ENCODE measurements at places on chromosomes 11 and 22.

- DNase-seq, result no peak
Observed at GRCh38 chr22:27804470-27805297, 3.1 kb upstream of the MN1 start.

- no peak for DNase-seq
Observed at GRCh38 chr11:71964641-71965040, 34.1 kb upstream of the IL18BP start.

GRCh38 chr22:42553475-42554361 lies at the start of gene SERHL2:
Gene SERHL2, plus strand, starts transcription at chr22:42553956. Its CDS starts 65 bp downstream, at chr22:42554021.
- DNase-seq, result peak; percentile 82

DNA sequence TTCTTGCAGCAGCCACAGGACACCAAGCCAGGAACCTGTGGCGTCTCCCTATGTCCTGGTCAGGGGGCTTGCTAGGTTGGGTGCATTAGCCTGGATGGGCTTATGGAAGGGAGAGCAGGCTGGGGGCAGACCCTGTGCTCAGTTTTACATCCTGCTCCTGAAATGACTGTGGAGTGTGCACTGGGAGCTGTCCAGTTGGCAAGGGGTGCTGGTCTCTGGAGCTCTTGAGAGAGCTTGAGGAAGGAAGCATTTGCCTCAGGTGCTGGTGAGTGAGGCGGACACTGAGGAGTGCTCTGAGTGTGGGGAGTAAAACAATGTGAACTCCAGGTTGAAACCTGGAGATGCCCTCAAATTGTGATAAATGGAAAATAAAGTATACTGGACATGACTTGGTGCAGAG lies 3.4 kb downstream of the SCGB1D4 start:
- DNase-seq, result no peak

DNA sequence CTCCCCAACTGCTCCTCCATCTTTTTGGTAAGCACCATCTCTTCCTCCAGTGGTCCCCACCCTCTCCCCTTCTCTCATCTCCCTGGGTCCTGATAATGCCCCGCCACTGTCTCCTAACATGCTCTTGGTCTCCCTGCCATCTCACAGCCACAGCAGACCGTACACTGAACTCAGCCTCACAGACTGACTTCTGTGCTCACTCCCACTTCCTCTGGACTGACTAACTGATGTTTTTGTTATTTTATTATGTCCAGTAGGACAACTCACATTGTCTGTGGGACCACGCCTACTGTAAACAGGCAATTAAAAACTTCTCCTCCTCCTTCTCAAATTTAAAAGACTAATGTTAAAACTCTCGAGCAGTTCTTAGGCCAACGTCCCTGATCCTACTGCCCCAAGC lies 2.6 kb upstream of the GNAZ start:
- no peak for DNase-seq

- no peak for DNase-seq
Observed at GRCh38 chr11:96263238-96263763, 79.7 kb downstream of the MAML2 start.

DNA sequence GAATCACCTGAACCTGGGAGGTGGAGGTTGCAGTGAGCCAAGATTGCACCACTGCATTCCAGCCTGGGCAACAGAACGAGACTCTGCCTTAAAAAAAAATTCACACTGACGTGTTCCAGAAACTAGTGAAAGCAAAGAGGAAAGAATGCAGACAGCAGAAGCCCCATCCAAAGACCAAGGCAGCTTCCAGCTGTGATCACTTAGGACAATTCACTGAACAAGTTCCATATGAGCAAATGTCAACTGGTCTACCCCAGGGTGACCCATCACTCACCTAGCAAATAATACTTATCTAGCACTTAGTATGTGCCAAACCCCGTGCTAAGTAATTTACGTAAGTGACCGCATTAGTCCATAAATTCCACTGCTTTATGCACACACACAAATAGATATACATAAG lies 138.9 kb downstream of the LARGE1 start:
- no peak for DNase-seq

DNA sequence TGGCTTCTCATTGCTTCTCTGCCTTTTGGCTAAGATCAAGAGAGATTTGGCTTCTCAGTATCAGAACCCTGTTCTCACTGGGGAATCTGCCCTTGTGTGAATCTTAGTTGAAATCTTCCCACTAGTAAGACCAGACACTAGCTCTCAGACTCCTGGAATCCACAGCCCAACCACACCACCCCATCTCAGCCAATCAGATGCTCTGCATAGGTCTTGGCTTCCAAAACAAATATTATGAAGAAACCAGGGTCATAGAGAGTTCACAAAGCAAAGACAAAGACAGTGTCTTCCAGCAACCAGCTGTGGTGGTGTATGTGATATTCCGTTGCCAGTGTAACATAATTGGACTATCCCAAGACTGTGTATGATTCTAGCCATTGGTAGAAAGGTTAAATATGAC lies 5.4 kb downstream of the OR8B12 start:
- no peak for DNase-seq

DNA sequence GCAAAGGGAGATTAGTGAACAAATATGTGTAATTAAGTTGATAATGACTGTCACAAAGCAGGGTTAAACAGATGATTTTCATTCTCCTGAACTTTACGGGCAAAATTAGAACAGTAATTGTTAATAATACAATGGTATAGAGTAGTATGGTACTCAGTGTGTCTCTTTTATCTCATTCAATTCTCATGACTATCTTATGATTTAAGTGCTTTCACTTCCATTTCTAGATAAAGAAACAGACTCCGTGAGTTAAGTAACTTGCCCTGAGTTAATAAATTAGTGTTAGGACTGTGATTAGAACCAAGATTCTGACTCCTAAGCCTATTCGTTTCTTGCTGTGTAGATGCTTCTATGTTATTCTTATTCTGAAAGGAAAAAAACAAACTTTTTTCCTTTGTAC lies 22.0 kb downstream of the PIH1D2 start:
- DNase-seq, result no peak

GRCh38 chr22:25777870-25778269 lies 35.9 kb downstream of the MYO18B start:
- no peak for DNase-seq

DNA sequence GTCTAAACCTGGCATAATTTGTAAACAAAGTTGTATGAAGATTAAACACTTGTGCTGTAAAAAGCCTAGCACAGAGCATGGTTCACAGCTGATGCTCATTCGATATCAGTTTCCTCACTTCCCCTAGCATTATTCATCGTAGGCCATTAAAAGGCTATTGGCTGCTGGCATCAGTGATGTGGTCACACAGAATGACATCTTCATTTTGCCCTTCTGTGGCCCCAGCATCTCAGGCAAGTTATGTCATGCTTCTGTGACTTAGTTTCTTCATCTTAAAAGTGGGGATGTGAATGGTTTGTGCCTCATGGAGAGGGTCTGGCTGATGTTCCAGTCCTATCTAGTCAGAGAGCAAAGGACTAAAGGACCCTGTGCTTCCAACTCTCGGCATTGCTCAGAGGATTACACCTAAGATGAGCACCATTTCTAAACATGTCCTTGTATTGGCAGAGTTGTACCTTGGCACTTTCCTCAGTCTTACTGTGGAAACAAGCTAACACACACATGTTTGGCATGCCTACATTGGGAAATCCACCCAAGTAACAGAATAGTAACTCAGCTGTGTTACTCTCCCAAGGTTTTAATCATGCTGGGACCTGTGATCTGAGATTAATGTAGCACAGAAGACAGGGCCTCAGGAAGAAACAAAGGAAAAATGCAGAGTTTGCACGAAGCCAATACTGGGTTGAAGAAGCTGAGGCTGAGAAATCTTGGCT lies 83.5 kb upstream of the OR9Q1 start:
- no peak for DNase-seq

GRCh38 chr11:99244613-99245012 lies 223.9 kb downstream of the CNTN5 start:
- DNase-seq, result no peak

DNA sequence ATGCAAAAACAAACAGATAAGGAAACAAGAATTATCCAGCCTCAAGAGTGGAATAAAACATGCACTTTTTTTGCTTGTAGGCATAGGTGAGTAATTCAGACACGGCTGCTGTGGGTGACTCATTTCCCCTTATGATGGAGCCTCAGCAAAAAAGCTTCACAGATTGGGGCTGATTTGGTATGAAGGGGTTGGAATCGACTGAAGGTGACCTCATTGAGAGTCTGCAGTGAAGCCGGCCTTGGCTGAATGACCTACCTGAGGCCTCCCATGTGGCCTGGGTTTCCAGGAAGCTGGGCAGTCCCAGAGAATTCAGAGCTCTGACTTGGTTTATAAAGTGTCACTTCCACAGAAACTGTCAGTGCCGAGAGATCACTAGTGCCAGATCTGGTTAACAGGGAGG lies 34.2 kb upstream of the VPREB1 start:
- peak; percentile 59 for DNase-seq
